ENCODE measurements at places on chromosomes 1 and 21. TPM values are rescaled to one million over a fixed set of nuclear protein-coding genes. Genes with fewer than 3 reads are reported as not detected.

GRCh38 chr1:16300436-16300835 is 51.8 kb downstream of the FBXO42 start:
- DNase-seq: no peak

DNA sequence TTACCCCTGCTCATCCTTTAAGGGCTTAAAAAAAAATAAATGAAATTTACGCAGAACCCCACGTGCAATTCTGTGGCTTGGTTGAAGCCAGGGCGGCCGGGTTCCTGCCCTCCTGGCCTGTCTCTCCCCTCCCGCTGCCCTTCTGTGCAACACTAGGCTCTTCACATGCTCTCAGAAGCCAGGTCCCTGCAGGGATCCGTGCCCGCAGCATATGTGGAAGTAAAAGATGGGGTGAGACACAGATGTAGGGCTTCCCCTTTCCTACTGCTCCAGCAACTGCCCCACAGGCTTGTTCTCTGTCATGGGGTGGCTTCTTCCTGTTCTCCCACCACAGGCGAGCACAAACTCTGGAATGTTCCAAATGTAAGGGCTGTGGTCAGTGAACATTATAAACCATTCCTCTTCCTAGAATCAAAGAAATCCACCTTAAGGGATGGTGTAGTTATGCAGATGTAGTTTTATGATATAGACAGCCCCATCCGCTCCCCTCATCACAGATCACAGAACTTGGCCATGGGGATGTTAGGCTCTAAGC is 535.4 kb downstream of the KIF26B start:
- no peak for DNase-seq

DNA sequence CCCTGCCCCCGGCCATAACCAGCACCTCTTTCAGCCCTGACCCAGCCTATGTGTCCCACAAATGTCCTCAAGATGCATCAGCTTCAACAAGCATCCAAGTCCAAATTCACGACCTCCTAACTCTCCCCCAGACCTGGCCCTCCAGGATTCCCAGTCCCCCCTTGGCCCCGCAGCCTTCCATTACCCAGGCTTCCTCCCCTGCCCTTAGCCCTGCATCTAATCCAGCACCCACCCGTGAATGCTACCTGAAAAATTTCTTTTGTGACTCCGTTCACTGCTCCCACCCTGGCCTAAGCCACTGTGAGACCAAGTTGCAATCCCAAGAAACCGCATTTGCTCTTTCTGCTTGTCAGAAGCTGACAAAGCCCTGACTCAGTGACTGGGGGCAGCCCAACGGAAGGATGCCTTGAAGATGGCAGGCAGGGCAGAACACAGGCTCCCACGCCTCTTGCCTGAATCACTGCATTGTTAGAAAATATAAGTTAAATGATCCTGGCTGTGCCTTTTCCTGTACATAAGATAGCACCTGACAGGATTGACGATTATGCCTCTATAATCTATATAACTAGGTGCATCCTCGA is 939 bp upstream of the MFAP2 start:
- DNase-seq: no peak

- DNase-seq: no peak
Observed at GRCh38 chr1:2405588-2406295, 6.6 kb downstream of the PEX10 start.

- DNase-seq: no peak
Observed at GRCh38 chr1:2314803-2315673, 76.3 kb downstream of the MORN1 start.

GRCh38 chr1:246797597-246797996 is 73.4 kb downstream of the SCCPDH start:
- no peak for DNase-seq

- no peak for DNase-seq
Observed at GRCh38 chr1:59096501-59096900, 200.4 kb upstream of the FGGY start.

GRCh38 chr1:245241526-245242130 is 86.8 kb downstream of the KIF26B start:
- no peak for DNase-seq

DNA sequence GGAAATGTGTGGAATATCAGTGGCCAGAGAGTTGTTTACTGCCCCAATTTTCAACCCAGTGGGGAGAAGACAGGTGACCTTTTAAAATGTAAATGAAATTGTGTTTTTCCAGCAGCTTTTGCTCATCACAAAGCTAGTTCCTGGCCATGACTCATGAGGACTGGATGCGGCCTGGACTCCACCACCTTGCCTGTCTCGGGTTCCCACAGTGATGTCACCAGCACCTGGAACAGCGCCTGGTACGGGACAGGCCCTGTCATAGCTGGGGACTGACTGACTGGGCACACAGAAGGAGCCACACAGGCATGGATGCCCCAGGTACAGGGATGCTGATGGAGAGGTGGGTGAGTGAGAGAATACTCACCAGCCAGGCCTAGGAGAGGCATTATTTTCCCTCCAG is 277.1 kb downstream of the AJAP1 start:
- no peak for DNase-seq

DNA sequence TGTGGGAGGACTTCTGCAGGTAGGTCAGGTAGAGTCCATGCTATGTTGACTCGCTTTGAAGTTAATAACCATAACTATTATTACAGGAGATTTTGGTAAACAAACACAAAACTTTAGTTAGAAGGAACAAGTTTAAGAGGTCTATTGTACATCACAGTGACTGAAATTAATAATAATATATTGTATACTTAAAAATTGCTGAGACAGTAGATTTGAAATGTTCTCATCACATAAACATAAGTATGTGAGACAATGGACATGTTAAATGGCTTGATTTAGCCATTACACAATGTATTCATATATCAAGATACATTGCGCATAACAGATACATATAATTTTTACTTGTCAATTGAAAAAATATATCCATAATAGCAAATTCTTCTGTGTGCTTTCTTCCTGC is 91.4 kb upstream of the CD53 start:
- no peak for DNase-seq

ADAMTS4 gene
- total RNA-seq: not detected

ACOT11 gene
- total RNA-seq: 3.9 TPM

HPDL gene
- total RNA-seq: 1.1 TPM

CHI3L2 gene
- not detected for total RNA-seq

TRIM46 gene
- total RNA-seq: not detected

ZBTB37 gene
- 0.64 TPM for total RNA-seq

ECE1 gene
- total RNA-seq: 79.6 TPM
